Inflammatory macrophage treated with lipopolysaccharide for 4 hours (primary cell): ENCODE measurements at places on chromosomes 6 and 20.

DNA sequence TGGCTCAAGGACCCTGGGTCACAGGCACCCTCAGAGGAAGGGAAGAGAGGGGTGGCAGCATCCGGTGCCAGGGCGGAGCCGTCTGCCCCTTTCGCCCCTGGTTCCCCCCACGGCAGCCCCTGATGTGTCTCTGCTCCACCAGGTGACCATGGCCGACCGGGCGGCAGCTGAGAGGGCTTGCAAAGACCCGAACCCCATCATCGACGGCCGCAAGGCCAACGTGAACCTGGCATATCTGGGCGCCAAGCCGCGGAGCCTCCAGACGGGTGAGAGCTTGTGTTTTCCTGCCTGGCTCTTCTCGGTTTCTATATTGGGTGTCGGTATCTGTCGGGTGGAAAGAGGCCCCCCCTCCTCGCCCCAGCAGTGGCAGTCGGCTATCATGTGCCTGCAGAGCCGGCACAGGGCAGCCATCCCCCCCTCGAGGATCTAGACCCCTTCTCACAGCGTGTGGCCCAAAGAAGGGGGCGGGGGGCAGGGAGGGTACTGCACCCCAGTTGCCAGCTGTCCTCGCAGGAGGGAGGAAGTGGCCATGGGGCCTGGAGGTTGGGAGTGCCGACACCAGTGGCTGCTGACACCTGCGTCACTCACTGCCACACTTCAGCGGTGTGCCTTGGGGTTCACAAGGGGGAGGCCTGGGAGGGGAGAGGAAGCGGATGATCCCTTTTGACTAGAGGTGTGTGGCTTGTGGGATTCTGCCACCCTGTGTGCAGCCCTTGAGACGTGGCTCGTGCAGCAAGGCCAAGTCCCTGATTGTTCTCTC lies 1.5 kb downstream of the RBM38 start:
- peak; percentile 40 for DNase-seq

DNA sequence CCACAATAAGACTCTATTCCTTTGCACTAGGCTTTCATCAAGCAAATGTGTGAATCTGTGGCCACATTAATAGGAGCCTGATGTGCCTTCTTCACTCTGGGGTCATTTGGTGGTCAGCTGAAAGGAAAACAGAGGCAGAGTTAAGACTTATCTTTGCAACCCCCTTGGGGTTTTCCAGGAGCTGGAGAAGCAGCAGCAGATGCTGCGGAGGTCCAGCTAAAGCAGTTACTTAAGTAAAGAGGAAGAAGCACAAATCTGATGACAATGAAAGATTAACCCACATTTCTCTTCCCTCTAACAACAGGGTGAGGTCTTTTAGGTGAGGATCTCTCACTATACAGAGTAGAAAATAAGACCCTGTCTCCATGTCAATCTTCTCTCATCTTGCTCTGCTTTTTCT lies 45.4 kb upstream of the QKI start:
- peak; percentile 21 for DNase-seq

DNA sequence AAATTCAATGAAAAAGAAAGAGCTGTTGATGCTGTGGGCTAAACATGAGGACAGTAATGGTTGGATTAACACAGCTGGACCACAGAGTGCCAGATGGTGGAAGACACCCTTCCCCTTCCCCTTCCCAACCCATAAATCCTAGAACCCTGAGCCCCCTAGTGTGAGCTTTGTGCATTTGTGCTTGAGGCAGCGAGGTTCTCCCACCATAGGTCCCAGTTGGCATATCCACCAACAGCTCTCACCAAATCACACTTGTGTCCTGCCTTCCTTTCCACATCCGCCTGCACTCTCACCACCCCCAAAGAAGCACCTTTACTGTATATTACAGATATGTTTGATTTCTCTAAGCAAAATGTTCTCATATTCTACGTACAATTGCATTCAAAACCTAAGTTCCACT lies 32.8 kb upstream of the HBS1L start:
- DNase-seq: no peak

DNA sequence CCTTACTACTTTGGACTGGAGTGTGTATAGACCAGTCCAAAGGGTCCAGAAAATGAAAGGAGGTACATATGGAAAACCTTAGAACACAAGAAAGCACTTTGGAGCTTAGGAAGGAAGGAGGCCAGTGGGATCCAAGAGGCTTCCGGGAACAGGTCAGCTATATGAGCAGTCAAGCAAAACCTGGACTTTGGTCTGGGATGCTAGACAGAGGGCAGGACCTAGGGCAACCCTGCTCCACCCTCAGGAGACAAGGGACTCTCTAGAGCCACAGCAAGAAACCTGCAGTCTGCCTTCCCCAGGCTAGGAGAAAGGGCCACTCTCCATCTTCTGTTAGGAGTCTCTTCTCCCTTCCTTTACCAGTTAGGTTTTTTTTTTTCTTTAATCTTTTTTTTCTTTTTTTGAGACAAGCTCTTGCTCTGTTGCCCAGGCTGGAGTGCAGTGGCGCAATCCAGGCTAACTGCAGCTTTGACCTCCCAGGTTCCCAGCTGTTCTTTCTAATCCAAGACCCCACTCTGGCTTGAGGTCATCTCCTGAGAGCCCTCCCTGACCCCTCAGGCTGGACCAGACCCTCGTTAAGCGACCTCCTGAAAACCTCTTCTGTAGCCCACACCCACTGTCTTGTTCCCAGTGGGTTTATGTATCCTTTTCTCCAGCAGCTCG lies 4.6 kb downstream of the KCNK5 start:
- no peak for DNase-seq

DNA sequence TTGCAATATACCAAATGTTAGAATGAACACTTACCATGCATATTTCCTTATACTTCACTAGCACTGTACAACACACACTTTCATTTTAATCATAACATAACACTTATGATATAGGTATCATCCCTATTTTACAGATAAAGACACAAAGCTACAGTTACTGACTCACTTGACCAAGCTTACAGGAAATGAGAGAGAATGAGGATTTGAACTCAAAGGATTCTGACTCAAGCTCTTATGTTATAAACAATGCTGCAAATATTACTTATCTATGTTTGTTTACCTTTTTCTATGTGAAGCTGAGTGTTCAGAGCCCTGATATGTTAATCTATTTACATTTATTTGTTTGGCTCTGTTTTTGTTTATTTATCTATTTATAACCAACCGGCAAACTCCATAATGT lies 245.4 kb downstream of the PTPRK start:
- DNase-seq: no peak

DNA sequence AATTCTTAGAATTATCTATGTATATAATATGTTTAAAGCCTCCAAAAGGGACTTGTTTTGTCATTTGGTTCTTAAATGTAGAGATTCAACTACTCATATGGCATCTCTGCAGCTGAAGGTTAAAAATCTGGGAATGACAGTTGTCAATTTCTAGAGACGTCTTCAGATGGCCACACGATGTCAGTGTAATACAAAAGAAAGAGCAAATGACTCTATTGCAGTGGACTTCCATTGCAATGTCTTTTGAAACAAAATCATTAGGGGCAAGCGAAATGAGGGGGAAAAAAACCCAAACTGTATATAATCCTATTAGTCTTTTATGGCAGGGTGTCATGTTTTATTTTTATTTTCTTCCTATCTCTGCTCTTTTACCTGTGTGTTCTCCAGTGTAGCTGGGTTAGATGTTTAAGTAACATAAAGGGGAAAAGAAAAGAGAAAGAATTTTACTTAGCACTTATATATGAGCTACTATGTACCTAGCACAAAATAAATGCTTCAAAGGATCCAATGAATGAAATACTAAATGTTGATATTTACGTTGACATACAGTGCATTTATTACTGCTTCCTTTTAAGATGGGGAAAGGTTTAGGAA lies 26.2 kb downstream of the CCN2 start:
- no peak for DNase-seq

DNA sequence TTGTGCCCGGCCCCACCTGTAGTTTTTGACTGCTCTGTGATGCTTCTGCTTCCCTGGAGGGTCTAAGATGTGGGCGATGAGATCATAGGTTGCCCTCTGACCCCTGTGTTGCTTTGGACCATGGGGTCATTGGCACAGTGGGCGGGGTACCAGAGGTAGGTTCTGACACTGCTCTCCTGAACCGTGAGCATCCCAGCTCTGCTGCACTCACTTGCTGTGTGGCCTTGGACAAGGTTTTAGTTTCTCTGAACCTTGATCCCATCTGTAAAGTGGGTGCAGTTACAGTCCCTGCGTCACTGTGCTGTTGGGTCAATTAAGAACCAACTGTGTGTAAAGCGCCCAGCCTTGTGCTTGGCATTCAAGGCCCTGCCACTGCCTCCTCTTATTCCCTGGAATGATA lies 30.9 kb downstream of the SRC start:
- no peak for DNase-seq

DNA sequence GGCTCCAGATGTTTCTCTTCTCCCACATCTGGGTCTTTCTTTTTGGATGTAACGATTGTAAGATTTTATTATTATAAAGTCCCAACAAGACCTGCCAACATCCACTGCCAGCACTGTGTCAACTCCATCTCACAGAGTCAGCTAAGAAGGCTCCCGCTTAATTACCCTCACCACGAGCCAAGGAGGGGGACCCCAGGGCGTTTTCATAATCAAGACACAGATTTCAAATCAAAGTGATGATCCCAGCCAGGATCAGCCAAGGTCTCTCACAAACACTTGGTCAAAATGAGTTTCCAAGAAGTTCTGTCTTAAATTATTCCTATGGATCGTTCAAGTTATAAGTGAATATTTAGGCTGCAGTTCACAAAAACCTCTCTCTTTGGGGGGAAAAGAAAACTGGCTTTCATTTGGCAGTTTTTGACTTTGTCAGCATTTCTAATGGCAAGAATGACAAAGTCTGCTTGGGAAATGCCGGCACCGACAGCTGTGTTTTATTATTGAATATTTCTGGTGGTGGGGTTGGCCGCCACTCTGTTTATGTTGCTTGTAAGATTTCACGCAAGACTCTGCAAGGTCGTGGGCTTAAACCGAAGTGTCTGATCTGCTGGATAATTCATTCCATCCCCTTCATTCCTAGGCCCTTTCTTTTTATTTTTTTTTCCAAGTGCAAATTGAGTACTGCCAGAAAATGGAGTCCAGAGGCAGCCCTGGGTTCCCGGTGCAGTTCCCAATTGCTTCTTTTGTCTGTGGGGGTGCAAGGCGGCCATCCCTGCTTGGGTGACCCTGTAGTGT lies 170.2 kb upstream of the PMEPA1 start:
- no peak for DNase-seq

- DNase-seq: peak; percentile 26
Measured at GRCh38 chr20:57389695-57390603, 1.2 kb upstream of the RBM38 start.

DNA sequence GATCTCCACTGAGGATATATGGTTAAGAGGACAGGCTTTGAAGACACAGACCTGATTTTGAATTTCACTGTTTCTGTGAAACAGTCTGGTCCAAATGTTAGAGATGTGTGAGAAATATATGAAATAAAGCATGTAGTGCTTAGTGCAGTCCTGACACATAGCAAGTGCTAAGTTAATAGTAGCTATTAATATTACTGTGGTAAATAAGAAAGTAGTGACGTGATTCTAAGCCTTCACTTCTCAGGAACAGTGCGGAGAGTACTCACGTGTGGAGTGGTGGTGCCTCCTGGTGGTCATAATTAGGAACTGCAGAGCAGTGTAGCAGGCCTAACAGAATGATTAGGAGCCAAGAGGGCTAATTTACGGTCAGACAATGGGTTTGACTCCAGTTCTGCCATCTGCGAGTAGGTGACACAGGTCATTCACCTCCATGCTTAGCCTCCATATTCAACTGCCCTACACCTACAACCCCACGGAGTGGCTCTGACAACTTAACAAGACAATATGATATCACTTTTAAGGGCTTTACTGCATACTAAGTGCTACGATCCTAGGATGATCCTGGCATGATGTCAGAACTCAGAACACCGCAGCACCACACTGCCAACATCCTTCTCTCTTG lies 106.2 kb downstream of the JPH2 start:
- DNase-seq: peak; percentile 72

DNA sequence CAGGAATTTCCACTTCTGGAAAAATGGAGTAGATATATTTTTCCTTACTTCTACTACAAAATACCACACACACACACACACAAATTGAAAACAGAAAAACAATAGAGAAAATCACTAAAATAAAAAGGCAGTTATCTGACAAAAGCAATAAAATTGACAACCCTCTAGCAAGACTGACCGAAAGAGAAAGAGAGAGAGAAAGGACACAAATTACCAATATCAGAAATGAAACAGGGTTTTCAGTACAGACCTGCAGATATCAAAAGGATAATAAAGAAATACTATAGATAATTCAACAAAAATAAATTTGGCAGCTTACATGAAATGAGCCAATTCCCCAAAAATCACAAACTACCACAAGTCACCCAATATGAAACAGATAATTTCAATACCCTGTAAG lies 104.7 kb downstream of the OPRM1 start:
- DNase-seq: no peak

- no peak for DNase-seq
Measured at GRCh38 chr6:84027340-84028181, 6.0 kb upstream of the MRAP2 start.

DNA sequence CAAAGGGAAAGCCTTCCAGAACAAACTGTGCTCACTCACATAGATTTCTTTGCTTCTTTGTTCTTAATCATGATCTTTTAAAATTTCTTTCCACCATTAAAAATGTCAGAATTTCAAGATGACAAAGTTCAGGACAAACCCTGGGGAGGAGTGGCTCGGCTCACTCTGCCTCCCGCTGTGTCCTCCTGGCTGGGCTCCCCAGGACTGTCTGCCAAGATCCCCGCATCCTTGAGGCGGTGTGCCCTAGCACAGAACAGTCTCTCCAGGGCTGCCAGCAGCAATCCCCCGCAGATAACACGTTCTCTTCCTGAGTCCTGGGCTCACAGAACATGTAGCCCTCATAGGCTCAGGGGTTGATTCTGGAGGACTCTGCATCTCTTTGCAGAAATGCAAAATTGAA lies 98.4 kb upstream of the KCNG1 start:
- no peak for DNase-seq

DNA sequence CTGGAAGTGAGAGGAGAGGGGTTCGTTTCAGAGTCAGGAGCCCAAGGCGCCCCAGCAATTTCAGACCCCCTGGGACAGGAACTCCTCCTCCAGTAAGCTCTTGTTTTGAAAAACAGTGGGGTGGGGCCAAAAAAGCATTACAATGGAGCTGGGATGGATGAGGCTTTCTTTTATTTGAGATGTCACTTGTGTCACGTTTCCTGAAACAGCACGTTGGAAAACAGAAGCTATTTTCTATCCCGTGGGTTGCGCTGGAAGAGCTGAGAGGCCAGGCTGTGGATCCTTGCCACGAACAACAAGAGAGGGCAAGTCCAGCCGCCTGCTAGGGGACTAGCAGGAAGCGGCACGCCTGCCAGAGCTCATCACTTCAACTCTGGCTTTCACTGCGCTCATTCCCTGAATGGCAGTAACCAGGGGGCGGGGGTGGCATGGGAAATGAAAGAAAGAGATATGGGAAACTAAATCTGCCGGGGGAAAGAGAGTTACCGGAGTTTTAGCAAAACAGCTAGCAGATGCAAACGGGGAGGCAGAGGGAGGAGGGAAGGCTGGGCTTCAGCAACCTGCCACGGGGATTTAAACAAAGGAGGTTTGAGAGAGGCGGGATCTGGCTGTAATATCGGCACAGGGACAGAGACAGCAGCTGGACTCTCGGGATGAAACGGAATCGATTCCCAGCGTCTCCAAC lies 34.6 kb downstream of the GCNT2 start:
- DNase-seq: no peak
